ENCODE measurements at places on chromosomes 2 and 18.
A peak's percentile ranks its signal among the peaks of the same experiment; 100 is the strongest.

- no peak for DNase-seq
Measured at GRCh38 chr2:214019973-214020345, 390.9 kb upstream of the VWC2L start.

DNA sequence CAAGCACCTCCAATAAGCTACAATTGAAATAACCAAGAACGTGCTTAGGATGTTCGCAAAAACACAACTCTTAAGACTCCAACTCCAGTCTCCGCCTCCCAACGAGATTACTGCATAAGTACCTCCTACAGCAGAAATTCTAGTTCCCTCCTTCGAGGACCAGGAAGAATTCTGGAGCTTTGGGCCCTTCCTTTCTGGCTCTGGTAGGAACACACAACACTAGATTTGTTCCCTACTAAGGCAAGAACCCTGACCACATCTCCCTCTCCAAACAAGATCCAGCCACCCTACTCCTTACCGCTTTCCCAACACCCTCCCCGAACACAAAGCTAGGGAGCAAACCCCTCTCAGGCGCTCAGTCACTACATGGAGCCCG lies 721 bp downstream of the ADAM17 start:
- peak; percentile 14 for DNase-seq

DNA sequence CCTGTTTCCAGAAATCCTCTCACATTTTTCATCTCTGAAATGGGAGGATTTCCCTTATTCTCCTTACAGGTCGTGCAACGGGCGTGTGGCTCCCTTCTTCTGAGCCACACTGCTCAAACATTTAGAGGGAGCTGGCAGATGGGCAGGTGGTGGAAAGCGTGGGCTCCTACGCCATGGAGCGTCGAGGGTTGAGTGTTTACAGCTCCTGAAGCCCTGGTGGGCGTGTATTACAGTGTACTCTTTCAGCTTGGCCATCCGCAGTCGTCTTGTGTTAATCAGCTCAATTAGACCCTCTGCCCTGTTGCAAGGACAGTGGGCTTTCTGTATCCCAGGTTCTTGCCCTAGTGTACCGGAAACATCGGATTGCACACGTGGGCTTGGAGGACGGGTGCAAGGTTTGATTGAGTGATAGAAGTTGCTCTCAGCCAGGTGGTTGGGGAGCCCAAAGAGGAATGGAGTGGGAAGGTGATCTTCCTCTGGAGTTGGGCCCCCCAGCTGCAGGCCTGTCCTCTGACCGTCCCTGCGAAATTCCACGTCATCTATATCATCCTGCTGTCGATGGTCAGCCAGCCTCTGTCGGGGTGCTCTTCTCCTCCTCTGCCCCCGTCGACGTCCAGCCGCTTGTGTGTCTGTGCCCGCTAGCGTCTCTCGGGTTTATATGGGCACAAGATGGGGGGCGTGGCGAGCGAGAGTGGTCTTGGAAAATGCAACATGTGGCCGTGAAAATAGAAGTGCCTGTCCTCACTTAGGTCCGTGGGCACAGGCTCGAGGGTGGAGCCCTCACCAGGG lies 120.3 kb upstream of the DSEL start:
- no peak for DNase-seq

- no peak for DNase-seq
Measured at GRCh38 chr2:46632349-46632748, 153.0 kb downstream of the TMEM247 start.

DNA sequence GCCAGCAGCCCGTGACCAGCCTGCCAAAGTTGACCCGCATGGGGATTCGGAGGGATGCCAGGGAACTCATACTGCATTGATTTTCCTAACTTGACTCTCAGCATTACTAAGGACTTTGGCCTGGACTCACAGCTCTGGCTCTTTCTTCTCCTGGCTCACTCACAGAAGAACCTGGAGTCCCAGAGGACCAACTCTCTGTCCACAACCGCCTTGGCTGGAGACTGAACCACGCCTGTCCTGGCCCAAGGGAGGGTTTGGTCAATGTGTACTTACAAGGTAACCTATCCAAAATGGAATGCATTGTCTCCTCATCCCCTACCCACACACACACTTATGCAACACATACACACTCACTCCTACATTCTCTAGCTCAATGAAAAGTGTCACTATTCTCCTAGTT lies 135.6 kb upstream of the KLHL29 start:
- DNase-seq, result no peak

DNA sequence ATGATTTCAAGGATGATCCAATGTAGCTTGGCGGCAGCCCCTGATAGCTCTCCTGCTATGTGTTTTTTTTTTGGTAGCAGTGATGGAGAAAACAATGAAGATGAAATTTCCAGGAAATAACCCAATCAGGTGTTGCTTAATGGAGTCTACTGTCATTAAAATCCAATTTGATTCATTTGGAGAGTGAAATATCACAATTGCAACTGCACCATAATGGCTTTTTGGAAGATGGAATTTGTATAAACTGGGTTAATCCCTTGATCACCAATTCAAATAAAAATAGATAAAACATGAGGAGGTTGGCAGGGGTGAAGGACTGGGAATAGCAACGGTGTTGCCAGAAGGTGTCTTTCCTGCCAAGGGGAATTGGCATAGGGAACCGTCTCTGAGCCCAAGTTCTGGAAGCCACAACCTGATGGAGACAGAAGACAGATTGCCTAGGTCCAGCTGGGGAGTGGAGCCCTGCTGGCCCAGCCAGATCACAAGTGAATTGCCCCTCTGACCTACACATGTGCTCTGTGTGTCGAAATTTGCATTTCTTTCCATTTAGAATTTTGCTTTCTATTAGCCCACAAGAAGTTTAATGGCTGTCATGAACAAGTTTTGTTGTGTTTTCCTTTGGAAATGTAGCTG lies 170.3 kb upstream of the SPRED2 start:
- DNase-seq, result no peak

GRCh38 chr2:208182835-208183234 lies 7.0 kb downstream of the C2orf80 start:
- no peak for DNase-seq

Data from COR-L47 (cell line).